ENCODE measurements at places on chromosomes 2 and 18.

- no peak for DNase-seq
These were observed 163.2 kb upstream of the KLF7 start for GRCh38 chr2:207328944-207329386.

GRCh38 chr2:142786918-142787702 lies 90.4 kb upstream of the KYNU start:
- DNase-seq = no peak

DNA sequence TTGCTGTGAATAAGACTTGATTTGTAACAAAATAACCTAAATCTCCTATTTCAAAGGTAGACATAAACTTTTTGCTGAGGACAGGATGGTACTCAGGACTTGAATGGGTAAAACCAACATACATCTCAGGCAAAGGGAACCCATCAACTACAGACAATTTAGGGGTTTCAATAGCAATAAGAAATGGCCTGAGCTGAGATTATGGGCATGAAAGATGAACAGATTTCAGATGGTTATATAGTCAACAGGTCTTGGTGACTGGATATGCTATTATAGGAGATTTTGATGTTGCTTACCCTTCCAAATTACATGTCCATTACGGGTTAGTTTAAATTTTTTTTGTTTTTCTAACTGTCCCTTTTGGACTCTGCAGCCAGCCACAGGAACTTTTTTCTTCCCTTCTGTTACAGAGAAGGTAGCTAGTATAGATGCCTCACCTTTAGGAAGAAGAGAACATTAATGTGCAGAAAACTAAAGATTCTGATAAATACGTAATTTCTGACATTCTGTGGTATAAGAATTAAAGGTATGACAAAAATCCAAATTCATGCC lies 4.6 kb downstream of the RPS27A start:
- no peak for DNase-seq

- DNase-seq = no peak
These were observed 231.3 kb downstream of the ALPK2 start for GRCh38 chr18:58397385-58398132.

GRCh38 chr18:22470248-22471235 lies 52.8 kb upstream of the CTAGE1 start:
- no peak for DNase-seq

DNA sequence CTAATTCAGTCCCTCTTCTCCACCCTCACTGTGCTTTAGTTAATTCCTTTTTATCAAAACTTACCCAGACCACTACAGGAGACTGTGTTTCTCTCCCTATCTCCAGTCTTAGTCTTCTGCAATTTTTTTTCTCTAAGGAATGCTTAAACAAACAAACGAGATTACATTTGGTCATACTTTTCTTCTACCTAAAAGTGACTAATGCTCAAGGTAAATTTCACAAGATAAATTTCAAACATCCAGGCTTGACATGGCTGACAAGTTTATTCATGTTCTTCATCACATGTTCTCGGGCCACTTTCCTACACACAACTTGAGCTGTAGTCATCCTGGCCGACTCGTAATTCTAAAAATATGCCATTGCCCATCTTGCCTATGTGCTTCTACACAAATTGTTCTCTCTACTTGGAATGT lies 23.2 kb upstream of the ACSL3 start:
- DNase-seq = no peak

GRCh38 chr2:230230087-230230486 lies 4.6 kb downstream of the SP140 start:
- no peak for DNase-seq

- DNase-seq = no peak
These were observed 1144.7 kb upstream of the DDX18 start for GRCh38 chr2:116669782-116670181.

DNA sequence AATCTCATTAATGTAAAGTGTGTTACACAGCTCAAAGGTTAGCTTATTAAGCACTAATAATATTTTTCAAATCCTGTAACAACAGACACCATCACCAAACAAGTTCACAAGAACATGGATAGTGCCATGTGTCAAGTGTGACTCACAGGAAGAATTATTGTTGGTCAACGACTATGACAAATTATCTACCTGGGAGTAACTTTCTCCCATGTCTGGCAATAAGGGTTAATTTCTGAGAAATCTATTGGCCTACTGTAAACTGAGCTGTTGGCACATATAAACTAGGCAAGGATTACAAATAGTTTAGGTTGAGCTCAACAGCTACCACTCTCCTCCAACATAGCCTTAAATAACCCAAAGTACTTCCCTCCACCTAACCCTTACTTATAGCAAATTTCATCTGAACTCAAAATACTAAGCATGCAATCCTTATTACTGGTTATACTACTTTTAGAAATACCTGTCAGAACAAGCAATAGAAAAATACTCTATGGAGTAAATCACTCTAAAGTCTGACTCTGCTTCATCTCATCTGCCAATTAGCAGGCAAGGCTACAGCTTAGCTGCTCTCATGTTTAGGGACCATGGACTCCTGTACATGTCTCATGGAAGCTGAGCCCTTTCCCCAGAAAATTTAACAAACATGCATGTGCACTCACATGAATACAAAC lies 223.0 kb downstream of the NBAS start:
- DNase-seq = no peak

- no peak for DNase-seq
These were observed 361.9 kb downstream of the NYAP2 start for GRCh38 chr2:225761396-225761795.

DNA sequence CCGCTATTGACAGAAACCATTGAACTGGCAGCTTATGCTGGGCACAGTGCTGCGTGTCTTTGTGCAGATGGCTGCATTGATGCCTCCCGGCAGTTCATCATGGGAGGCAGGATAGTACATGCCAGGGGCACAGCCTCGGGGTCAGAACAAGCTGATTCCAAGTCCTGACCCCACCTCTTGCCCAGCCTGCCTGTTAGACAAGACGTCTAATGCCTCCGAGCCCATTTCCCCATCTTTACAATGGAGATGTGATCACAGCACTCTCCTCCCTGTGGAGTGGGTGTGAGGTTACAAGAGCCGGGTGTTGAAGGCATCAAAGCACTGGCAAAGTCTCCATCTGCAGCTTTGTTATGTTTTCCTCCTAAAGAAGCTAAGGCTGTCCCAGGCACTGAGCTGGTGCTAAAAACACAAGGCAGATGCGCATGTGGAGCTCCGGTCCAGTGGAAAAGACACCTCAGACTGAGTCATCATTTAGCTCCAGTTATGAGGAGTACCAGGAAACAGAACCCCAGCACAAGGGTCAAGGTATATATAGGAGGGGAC lies 125.7 kb upstream of the EPAS1 start:
- DNase-seq = no peak

GRCh38 chr18:54251606-54252390 lies 17.5 kb upstream of the POLI start:
- no peak for DNase-seq

DNA sequence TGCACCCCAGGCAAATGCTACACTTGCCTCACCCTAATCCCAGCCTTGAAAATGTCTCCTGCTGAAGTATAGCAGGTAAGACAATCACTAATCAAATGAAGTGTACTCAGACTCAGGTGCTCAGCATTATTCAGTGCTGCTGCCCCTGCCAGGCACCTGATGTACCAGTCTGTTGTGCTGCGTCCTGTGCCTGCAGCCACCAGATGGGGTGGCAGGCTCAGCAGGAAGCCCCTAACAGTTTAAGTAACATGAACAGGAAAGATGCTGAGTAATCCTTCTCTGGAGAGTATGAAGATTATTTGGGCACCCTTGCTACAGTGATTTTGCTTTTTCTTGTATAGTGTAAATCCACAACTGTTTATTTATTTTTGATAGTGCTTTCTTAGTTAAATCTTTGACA lies 69.1 kb downstream of the TACR1 start:
- no peak for DNase-seq

- no peak for DNase-seq
These were observed 42.3 kb upstream of the PTPRM start for GRCh38 chr18:7524786-7525185.

DNA sequence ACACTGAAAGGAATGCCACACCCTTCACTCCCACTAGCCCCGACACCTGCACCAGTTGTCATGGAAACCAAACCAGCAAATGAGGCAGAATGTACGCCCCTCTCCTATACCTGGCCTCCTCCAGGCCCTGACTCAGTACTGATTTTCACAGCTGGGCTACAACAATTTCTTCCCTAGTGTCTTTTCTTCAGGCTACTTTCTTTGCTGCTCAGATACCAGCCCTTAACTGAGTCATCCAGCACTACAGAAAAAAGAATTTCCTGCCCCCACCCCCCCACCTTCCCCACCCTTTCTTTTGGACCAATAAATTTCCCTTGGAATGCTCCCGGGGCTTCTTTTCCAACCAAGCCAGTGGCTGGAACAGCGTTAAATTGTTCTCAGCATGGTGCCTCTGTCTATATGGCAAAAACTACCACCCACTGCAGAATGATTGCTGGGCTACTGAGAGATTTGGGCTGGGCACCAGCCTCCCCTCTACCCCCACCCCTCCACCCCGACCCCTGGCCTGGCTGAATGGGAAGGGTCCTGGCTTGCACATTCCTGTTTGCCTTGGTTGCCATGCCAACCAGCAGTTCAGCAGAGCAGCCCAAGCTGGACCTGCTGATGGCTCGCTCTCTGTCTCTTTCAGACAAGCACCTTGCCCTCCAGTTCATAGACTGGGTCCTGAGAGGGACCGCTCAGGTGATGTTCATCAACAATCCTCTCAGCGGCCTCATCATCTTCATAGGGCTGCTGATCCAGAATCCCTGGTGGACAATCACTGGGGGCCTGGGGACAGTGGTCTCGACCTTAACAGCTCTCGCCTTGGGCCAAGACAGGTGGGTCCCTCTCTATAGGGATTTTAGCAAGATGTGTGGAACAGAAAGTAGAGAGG lies 11.3 kb downstream of the SLC14A2 start:
- peak; percentile 30 for DNase-seq

- no peak for DNase-seq
These were observed 15.8 kb upstream of the RNU2-63P start for GRCh38 chr2:88032070-88032702.

DNA sequence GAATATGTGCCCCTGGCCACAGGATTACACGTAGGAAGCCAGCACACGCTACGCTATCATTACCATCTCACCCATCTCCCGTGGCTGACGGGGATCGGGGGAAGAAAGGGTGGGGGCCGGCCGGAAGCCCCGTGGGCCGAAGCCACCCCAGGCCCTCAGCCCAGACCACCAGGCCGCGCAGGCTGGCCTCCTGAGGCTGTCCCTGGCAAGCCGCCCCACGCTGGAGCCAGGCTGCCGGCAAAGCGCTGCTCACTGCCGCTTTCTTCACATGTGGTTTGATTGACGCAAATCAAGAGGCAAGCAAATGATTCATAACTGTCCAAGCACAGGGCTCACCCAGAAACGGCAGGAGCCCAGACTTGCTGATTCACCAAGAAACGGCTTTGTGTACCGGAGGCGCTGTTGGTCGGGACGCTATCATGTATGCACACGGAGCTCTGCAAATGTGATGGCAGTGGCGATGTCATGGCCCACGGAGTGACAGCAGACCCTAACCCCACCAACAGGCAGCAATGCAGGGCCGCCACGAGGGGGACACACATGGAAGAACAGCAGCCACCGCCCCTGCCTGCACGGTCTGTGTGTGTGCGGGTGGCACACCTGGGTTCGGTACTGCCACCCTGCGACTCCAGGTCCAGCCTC lies 125.7 kb downstream of the HDAC4 start:
- DNase-seq = no peak

DNA sequence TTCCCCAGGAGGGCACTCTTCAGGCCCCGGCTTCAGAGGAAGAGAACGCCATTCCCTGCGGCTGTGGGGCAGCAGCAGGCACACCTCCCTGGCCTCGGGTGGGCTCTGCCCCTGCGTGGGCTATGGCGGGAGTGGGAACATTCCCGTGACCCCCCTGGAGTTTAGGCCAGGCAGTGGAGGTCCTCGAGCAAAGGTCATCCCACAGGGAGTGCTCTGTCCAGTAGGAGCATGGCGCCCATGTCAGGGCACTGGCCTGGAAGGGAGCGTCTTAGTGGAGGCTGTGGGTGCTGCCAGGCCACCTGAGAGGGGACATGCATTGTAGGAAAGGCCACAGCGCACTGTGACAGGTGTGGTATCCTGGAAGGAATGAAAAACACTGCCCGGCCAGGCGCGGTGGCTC lies 9.2 kb upstream of the NFATC1 start:
- DNase-seq = no peak

- DNase-seq = no peak
These were observed 888.5 kb upstream of the FSHR start for GRCh38 chr2:50042771-50043170.

GRCh38 chr2:241637795-241638660 lies 535 bp downstream of the ATG4B start:
- DNase-seq = no peak

DNA sequence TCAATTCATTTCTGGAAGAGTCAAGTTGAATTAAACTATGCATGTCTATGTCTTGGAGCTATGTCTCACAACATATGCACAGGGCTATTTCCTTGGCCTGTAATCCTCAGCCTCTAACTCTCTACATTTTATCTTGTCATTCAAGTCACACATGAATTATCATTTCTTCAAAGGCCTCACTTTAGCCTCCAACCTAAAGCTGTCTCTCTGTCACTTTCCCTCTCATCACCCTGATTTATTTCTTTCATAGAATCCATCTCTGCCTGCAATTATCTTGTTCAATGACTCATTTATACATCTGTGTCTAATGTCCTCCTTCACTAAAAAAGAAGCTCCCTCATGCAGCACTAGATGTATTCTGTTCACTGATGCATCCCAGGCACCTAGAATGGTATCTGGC lies 614.2 kb upstream of the REG3G start:
- DNase-seq = no peak

DNA sequence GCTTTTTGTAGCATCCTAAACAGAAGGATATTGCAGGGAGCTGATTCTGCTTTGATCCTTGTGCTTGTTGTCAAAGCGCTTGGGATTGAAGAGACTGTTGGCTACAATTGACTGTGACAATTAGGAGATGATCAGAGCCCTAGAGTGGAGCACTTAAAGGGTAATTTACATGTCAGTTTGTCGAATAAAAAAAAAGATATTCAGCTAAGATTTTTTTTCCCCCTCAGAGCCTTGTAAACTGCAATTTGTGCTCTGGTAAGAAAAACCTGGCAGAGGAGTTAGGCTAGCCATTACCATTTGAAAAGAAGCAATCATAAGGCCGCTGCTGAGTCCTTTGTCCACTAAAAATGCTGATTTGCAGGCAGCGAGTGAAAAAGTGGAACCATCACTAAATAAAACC lies 47.8 kb upstream of the ZEB2 start:
- DNase-seq = no peak

Measured in neural crest cell (in vitro differentiated cells).